CD8-positive, alpha-beta memory T cell (primary cell): ENCODE measurements at places on chromosomes 1 and 21.

GRCh38 chr1:156114919-156115513, 505 bp downstream of the LMNA start:
- DNase-seq: no peak

GRCh38 chr1:55214212-55214933, 791 bp downstream of the USP24 start:
- peak; percentile 44 for DNase-seq

DNA sequence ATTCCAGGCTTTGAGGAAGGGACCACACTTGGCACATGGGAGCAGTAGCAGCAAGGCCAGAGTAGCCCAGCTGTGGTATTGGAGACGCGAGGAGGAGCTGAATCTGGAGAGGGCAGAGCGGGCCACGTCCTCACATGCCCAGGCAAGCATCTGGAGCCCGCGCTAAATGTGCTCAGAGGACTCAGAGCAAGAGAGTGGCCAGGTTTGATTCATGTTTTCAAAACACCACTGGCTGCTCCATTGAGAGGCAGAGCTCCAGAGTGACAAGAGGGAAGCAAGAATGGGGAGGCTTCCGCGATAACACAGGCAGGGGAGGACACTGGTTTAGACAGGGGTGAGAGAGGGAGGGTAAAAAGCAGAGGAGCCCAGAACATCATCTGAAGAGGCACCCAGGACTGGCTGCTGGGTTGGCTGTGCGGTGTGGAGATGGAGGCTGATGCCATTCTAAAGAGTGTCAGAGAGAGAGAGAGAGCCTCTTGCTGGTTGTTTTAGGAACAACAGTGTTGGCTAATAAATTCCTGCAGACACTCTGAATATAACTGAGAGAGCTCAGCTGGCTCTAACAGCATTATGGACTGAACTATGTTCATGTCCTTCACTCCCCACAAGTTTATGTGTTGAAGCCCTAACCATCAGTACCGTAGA, 32.3 kb downstream of the RCAN1 start:
- no peak for DNase-seq

DNA sequence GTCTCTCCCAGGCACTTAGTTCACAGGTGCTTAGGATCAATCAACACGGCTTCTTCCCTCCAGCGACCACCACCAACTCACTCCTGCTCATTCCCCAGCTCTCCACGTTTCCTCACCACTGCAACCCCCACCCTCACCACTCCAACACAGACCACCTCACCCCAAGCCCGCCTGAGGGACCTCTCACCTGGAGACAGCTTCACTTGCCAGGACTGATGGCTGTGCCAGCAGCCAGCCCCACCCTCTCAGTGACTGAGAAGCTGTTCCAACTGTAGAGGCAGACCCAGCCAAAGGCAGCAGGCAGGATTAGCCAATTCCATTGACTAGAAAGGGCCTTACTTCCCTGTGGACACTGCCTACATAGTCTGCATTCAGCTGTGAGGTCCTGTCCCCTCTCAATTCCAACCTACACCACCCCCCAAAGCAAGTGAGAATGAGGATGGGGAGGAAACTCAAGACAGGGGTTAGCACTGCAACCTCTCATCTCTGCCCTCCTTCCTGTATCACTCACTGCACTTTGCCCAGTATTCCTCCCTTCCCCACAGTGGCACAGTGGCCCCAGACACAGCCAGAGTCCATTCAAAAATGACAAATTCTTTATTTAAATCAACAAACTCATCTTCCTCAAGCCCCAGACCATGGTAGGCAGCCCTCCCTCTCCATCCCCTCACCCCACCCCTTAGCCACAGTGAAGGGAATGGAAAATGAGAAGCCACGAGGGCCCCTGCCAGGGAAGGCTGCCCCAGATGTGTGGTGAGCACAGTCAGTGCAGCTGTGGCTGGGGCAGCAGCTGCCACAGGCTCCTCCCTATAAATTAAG, 7.6 kb downstream of the TAGLN2 start:
- DNase-seq: no peak

- no peak for DNase-seq
Observed at GRCh38 chr1:234481771-234482170, 2.8 kb upstream of the TARBP1 start.

DNA sequence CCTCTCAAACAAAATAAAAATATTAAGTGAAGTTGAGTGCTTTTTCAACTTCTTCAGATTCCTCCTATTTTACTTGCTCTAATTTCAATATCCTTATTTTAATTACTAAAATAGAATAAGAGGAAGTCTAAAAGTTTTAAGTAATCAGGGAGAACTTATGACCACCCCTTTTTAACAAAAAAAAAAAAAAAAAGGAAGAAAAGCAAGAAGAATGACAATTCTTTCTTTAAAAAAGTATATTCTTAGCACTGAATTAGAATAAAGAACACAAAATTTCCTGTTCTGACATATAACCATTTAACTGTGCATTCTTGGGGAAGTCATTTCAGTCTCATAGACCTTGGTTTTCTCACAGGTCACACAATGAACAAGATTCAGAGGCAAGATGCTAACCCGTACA, 46.8 kb downstream of the SAMSN1 start:
- no peak for DNase-seq
